Activated CD4-positive, alpha-beta T cell treated with anti-CD3 and anti-CD28 coated beads, Interleukin-2, amount 50 U/mL, for 24 hours (primary cell): ENCODE measurements at places on chromosomes 5 and 9.

DNA sequence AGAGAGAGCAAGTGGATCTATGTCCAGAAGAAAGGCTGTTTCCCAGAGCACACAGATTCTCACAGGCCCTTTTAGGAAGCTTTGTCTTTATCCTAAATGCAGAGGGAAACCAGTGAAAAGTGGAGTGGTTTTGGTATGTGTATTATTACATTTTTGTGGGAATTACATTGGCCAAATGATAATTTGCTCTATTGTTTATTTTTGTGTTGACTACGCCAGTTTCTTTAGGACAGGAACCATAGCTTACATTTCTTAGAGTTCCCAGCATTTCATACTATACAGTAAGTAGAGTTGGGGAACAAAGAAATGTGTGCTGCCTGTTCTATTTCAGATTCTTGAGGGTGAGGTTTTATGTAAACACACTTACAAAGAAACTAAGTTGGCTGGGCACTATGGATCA, 29.4 kb upstream of the SPATA31D4 start:
- no peak for DNase-seq

DNA sequence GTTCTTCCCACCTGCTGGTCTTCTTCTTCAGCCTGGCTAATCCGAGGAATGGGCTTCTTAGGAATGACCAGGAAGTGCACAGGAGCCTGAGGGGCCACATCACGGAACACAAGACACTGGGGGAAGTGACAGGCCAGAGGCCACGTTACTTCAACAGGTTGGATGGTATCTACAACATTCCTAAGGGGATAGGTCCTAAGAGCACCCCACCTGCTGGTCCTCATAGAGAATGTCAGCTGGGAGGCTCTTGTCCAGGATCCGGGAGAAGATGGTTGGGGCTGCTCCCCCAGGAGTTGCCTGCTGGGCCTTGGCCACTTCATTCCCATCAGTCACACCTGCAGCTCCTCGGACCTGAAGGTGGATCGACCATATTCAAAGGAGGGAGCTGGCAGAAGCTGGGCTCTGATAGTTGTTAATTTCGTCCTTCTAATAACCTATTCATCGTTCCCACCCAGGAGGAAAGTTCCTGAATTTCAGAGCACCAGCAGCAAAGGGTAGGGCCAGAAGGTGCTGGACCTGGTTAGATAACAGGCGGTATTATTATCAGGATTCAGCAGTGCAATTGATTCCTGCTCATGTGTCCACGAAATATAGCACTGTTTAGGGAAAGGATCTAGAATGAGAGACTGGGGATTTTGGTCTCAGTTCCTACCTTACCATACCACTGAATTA, 1.3 kb downstream of the HINT2 start:
- no peak for DNase-seq

DNA sequence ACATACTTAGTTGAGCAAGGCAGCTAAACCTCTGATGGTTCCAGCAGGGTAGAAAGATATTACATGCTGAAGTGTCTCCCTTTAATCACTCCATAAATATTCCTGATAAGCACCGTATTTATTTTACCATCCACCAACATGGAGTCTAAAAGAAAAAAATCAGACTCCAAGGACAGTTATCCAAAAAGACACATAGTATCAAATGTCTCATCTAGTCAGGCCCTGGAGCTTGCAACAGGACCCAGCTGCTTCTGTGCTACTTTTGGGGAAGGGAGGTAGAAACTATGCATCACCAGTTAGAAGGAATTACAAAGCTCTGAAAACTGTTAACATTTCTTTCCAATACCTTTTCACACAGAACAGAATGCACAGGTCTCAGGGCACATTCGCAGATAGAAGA, 88.1 kb downstream of the S1PR3 start:
- DNase-seq, result no peak

DNA sequence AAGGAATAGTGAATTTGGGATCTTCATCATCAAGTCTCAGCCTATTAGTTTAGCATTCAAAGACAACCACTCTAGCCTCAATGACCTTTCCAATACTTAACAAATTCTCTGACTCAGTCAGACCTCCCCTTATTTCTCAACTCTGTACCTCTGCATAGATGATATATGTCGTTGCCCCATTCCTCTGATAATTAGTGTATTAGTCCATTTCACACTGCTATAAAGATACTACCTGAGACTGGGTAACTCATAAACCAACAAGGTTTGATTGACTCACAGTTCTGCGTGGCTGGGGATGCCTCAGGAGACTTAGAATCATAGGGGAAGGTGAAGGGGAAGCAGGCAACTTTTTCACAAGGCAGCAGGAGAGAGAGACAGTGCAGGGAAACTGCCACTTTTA, 8.9 kb downstream of the MRPL22 start:
- DNase-seq, result no peak

DNA sequence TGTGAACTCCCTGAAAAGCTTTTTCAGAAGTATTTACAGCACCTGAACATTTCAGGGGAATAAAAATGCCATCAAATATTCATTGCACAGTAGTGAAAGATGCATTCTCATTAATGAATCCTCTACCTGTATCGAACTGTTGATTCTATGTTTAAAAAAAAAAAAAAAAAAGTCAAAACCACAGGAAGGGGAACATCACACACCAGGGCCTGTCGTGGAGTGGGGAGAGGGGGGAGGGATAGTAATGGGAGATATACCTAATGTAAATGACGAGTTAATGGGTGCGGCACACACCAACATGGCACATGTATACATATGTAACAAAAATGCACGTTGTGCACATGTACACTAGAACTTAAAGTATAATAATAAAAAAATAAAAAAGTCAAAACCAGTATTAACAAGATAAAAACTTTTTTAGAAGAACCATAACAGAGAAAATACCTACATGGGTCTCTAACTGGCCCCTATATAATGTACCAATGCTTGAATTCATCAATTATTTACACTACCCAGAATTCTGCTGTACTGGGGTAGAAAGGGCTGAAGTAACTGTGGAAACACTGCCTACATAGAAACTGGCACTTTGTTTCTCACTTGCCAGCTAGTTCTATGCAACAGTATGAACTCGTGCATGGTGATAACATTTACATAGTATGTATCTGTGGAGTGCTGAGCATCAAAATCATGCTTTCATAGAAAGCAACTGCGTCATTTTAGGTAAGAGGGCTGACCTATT, 48.9 kb downstream of the GNAQ start:
- DNase-seq, result no peak

- DNase-seq, result no peak
Observed at GRCh38 chr5:73131711-73132425, 11.5 kb downstream of the TMEM171 start.

DNA sequence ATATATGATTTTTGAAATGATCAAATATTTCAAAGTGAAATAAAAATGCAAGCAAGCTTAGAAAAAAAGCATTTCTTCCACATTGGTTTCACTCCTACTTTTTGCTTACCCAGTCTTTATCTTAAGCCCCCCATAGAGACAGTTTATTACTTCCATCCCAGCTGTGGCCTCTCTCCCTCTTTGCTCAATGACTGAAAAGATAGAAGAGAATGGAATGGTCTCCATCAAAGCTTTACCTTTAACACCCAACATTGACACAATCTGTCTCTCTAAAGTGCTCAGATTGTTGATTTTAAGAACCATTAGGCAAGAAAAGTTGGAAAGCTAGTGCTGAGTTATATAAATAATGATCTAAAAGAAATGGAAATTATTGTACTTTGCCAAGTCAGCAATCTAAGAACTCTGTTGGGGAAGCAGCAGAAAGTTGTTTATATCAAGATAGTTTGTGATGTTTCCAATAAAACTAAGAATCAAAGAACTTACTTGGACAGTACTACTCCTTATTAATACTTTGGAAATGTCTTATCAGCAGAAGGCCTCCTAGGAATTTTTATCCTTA, 277.5 kb upstream of the NREP start:
- no peak for DNase-seq

- no peak for DNase-seq
Observed at GRCh38 chr5:124199893-124200292, 546.5 kb downstream of the ZNF608 start.

GRCh38 chr9:126147186-126147935, 179.3 kb upstream of the MVB12B start:
- no peak for DNase-seq

DNA sequence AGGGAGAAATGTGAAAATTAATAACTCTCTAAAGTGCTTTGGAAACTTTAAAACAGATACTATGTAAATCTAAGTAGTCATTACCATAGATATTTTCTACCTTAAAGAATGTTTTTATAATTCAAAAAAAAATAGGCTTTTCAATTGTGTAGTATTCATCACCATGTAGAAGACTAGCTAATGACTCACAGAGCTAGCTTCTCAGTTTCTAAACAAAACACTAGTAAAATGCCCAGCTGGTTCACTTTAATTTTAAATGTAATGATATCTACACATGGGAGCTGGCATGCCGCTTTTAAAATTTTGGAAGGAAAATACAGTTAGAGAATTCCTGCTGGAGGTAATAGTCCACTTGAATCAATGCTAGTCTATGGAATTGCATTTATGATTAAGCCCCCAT, 509.8 kb downstream of the CSNK1G3 start:
- DNase-seq, result no peak

DNA sequence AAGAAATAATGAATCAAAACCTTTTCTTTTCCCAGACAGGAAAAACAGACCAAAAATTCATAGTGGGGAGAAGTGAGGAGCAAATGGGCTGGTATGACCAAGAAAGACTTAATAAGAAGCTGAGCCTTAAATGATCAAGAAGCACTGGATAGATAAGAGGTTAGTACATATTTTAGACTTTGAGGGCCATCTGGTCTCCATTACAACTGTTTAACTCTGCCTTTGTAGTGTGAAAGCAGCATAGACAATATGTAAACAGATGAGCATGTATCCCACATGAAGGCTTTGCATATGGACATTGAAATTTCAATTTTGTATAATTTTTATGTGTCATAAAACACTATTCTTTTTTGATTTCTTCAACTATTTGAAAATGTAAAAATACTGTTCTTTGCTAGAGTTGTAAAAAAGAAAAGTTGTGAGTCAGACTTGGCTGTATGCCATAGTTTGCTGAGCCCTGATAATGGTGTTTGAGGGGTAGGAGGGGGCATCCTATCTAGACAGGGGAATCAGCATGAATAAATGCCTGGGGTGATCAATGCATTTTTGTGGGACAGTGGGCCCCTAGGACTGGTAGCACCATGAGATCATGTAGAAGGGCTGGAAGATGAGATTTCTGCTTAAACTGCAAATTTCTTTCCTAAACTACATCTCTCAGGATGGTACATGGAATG, 91.8 kb upstream of the GPR151 start:
- DNase-seq, result no peak

GRCh38 chr5:127865273-127865672, 162.1 kb downstream of the CCDC192 start:
- DNase-seq, result no peak

- DNase-seq, result no peak
Observed at GRCh38 chr5:73922875-73923557, 297.0 kb downstream of the ARHGEF28 start.

- DNase-seq, result no peak
Observed at GRCh38 chr9:133707065-133707762, 30.9 kb downstream of the SARDH start.

- no peak for DNase-seq
Observed at GRCh38 chr5:180400416-180400815, 47.3 kb upstream of the GFPT2 start.

DNA sequence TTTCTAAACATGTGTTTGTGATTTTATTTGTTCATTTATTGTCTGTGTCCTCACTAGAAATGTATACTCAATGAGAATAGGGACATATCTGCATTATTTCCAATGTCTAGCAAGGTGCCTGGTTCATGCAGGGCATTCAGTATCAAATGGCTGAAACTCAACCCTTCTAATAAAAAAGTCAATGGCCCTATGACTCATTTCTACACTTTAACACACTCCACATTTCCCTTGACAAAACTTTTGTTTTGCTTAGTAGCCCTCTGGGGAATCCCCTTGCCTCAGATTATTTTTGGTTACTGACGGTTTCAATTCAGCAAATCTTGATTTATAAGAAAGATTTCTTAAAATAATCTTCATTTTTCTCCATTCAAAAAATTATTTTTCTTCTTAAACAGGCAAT, 206.0 kb upstream of the DMRTA1 start:
- DNase-seq, result no peak

DNA sequence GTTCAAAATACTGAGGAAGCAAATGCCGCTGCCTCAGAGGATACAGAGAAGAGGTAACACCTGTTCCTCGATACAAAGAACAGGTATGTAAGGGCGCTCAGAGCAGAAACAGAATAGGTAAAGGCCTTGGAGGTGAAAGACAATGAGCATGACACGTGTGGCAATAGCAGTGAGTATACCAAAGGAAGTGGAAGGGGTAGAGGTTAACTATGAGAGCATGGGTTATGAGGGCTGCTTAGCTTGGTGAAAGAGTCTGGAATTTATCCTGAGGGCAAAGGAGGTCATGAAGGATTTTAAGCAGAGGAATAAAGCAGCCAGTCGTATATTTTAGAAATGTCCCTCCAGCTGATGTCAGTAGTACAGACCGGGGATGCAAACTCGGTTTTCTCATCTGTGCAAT, 269.8 kb upstream of the ZNF462 start:
- no peak for DNase-seq

- DNase-seq, result peak; percentile 20
Observed at GRCh38 chr5:172450861-172451695, 3.2 kb downstream of the SH3PXD2B start.

GRCh38 chr5:117955831-117956230, 1032.5 kb downstream of the DTWD2 start:
- DNase-seq, result no peak

GRCh38 chr5:156585999-156586398, 259.0 kb downstream of the SGCD start:
- no peak for DNase-seq

DNA sequence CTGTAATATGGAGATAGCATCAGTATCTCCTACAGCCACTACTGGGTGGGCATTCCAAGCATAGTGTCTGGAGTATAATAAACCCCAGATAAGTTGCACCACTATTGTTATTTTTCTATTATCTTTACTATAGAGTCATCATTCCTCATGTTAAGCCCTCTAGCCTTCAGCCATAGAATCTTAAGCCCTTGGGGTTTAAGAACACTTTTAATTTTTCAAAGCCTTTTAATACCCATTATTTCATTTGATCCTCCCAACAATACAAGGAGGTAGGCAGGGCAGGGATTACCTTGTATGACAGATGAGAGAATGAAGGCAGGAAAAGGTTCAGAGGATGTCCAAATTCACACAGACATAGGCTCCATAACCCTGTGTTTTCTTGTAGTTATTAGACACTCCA, 112.5 kb downstream of the EBF1 start:
- DNase-seq, result no peak

- DNase-seq, result no peak
Observed at GRCh38 chr9:121658591-121658990, 7.2 kb downstream of the DAB2IP start.

DNA sequence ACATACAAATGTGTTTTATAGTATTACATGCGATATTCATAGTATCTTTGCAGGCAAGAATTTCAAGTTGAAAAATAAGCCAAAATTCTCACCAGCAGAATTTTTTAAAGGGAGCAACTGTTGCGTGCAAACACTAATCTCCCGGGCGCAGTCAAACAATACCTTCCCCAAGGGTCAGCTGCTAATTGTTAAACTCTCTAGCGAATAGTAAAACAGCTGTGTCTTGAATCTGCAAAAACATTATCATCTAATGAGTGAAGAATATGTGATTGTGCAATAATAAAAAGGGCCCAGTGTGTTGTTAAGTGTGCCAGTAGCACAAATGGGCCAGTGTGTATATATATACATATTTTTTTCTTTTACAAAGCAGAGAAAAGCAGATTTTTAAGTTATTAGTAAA, 131.4 kb downstream of the CCDC192 start:
- no peak for DNase-seq
